Ovary (tissue), 10 donors: ENCODE measurements at places on chromosomes 3 and 15. TPM values are rescaled to one million over a fixed set of nuclear protein-coding genes. Genes with fewer than 3 reads are reported as not detected.

Gene MASP1
- 4.7 TPM for total RNA-seq

DNA sequence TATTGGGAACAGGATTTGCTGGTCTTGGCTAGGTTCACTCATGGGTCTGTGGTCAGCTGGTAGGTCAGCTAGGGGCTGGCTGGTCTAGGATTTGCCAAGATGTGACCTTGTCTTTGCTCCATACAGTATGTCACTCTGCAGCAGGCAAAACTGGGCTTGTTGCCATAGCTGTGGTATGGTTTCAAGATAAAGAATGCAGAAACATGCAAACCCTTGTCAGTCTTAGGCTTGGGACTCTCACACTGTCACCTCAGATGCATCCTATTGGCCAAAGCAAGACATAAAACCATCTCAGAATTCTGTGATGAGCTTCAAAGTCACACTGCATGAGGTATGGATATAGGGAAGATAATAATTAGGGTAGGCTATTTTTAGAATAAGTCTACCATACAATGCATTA lies 66.6 kb upstream of the TBC1D5 start:
- no peak for DNase-seq

DNA sequence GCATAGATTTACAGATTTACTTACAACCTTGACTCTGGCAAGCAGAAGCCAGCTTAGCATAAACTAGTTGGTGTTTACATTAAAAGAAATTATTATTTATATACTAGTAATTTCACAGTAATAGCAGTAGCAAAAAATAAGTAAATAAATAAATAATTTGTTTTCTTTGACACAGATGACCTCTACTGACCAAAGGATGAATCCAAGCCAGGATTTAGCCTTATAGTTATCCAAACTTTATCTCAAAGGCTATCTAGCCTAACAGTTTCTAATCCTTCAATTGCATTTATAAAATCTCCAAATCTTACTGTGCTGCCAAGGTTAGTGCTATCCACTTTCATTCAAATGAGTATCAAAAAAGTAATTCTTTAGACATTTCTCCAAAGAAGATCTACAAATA lies 64.3 kb downstream of the FRMD5 start:
- no peak for DNase-seq

Gene CTDSPL
- 16.5 TPM for total RNA-seq

DNA sequence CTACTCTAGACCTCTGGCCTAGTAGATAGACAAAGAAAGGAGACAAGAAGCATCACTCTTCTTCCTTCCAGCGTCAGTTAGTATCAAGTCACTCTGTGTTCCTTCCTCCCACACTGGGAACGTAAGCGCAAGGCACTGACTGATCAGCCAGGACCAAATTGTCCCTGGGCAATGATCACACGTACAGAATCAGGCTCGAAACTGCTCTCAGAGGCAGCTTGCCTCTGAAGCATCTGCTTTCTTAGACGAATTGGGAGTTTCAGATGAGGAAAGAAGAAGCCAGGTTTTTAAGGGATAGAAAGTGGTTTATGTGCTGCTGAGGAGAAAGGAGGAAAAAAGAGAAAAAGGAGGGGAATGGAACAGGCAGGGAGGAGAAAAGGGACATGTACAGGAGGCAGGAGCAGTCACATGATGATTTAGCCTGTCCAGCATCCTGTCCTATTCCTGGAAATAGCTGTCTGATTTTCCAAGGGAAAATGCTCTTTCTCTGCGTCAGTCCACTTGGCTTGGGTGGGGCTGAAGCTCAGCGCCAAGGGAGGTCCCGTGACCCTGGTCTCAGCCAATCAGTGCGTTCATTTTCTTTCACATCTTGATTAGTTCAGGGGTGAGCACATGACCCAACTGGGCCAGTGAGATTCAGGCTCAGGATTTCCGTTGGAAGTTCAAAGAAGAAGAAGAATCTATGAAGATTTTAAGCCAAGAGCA lies 102.0 kb upstream of the PRICKLE2 start:
- DNase-seq = no peak

- no peak for DNase-seq
Observed at GRCh38 chr3:115508562-115508961, 114.7 kb upstream of the GAP43 start.

Gene SPG11
- total RNA-seq = 53.5 TPM

- DNase-seq = no peak
Observed at GRCh38 chr3:71973274-71974030, 188.5 kb upstream of the PROK2 start.
